ENCODE measurements at places on chromosomes 1 and 21. TPM values are rescaled to one million over a fixed set of nuclear protein-coding genes. Genes with fewer than 3 reads are reported as not detected.

Gene PADI1
- total RNA-seq = 0.33 TPM

Gene DNALI1
- total RNA-seq = 10.0 TPM

Gene CFAP107
- total RNA-seq = not detected

Gene OR2G6
- total RNA-seq = not detected

Gene FUBP1
- 354 TPM for total RNA-seq

Gene C1orf210
- total RNA-seq = 0.44 TPM

Gene ADGRL4
- total RNA-seq = 20.1 TPM

Gene TMEM53
- total RNA-seq = 9.2 TPM

Gene MYOG
- 19.8 TPM for total RNA-seq

Gene KLHDC7A
- 1.3 TPM for total RNA-seq

Data from camera-type eye (tissue), 1 donor.